ENCODE measurements at places on chromosomes 1 and 21.

DNA sequence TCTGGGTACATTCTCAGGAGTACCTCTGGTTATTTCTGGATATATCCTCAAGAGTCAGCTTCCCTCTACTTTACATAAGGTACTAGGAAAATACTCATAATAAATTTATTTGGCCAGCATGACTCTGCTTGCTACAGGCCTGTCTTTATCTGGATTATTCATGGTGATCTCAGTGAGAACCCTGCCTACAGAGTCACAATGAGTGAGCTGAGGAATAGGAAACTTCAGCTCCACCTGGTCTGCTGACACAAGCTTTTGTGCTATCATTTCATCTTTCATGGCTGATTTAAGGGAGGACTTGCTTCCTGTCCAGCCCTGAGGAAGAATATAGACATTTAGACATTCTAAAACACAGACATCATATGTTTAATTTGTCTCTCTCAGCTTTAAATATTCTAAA is 19.5 kb upstream of the SUCO start:
- no peak for DNase-seq

DNA sequence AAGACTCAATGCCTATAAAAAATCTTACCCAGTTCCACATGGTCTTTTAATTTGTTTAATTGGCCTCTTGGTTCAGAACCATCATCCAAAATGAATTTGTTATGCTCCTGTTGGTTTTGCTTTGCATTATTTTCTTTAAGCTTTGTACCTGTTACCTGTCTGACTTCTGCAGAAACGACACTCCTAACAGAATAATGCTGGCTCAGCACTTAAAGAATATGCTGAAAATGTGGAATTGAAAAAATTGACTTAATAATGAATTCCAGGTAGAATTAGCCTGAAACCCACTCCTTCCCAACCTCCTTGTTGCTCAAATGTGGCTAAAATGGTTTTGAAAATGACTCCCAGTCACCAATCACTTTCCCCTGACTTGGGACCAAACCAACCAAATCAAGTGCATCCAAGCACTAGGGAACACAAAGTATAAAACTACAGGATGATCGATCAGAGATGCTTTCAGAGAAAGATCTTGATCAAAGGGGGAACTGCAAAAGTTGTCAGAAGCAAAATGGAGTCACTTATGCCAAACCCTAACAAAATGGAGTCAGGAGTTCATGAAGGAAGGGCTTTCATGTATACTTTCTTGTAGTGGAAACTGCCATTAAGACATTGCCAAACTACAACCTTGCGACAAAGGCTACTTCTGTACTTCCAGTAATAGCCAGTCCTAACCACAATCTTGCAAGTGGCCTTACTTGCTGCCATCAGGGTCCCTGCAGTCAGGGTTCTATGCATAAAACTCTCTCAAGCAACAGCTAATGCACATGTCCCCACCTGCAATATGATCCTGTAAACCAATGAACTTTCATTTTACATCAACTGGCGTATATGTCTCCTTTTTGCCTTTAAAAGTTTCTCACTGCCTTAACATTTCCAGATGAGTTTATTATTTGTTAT is 5.4 kb downstream of the GBP7 start:
- no peak for DNase-seq

GRCh38 chr1:151526735-151527525 is 13.2 kb upstream of the TUFT1 start:
- DNase-seq = no peak

- DNase-seq = no peak
Observed at GRCh38 chr21:44709426-44710293, 1.7 kb downstream of the TSPEAR start.

DNA sequence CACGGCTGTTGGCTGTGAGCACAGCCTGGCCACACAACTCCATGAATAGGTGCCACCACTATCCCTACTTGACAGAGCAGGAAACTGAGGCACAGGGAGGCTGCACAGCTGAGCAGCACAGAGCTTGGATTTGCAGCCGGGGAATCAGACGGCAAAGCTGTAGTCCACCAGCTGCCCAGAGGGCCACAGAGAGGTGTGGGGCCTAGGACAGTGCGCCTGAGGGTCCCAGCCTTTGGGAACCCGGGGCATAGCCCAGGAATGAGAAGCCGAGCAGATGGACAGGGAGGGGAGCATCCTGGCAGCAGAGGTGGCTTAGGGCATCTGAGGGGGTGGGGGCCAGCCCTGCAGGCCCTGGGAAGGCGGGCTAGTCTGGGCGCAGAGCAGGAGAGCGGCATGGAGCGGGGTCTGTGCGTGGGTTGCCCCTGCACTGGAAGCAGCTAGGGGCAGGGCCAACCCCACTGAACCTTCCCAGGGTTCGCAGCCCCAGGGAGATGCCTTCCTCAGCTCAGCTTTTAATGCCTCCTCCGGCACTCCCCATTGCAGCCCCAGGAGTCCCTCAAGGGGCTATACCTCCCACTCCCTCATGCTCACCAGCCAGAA is 46.2 kb upstream of the COL18A1 start:
- DNase-seq = no peak

DNA sequence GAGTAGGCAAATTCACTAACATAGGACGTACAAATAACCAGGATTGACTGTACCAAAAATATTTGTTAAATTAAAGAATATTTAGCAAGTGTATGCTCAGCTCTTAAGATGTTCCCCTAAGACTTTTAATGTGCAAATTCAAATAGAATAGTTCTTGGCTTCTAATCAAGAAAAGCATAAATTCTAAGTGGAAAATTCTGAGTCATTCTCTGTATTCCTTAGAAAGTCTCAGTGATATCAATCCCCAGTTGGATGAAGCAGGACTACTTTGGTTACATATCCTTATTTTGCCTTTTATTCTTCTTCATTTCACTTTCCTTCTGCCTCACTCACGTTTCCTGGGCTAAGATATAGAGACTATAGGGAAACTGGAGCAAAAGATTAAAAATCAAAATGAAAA is 130.2 kb downstream of the IFI44 start:
- DNase-seq = no peak

GRCh38 chr1:153629971-153630370 is 1.7 kb downstream of the S100A1 start:
- DNase-seq = no peak

- no peak for DNase-seq
Observed at GRCh38 chr1:230971771-230972170, 6.9 kb downstream of the TTC13 start.

- no peak for DNase-seq
Observed at GRCh38 chr1:173315296-173315695, 108.2 kb upstream of the TNFSF4 start.

DNA sequence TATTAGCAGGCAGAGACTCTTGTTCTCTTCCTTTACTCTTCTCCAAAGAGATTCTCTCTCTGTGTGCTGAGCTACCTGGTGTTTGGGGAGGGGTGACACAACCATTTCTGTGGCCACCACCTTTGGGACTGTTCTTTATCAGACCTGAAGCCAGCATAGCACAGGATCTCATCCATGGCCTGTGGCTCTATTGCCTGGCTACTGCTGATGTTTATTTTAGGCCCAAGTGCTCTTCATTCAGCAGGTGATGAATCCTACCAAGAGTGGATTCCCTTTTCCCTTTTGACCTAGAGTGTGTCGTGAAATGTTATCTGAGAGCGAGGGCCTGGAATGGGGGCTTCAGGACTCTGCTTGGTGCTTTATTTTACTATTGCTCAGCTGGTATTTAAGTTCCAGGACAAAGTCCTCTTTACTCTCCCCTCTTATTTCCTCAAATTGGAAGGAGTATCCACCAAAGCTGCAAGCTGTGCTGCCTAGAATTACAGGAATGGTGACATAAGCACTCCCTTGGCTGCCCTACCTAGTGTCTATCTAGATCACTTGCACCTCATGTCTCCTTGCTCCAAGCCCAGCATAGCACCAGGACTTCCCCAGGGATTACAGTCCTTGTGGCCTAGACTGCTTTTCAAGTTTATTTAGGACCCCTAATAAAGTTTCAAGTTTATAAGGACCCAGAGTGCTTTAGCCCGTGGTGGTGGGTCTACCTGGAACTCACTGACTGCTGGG is 94.7 kb upstream of the GPR52 start:
- DNase-seq = no peak

- DNase-seq = peak; percentile 91
Observed at GRCh38 chr1:151156515-151156819, at the start of gene TNFAIP8L2. TNFAIP8L2 (plus strand) TSS chr1:151156649; CDS start chr1:151158698, 2,049 bp downstream.

DNA sequence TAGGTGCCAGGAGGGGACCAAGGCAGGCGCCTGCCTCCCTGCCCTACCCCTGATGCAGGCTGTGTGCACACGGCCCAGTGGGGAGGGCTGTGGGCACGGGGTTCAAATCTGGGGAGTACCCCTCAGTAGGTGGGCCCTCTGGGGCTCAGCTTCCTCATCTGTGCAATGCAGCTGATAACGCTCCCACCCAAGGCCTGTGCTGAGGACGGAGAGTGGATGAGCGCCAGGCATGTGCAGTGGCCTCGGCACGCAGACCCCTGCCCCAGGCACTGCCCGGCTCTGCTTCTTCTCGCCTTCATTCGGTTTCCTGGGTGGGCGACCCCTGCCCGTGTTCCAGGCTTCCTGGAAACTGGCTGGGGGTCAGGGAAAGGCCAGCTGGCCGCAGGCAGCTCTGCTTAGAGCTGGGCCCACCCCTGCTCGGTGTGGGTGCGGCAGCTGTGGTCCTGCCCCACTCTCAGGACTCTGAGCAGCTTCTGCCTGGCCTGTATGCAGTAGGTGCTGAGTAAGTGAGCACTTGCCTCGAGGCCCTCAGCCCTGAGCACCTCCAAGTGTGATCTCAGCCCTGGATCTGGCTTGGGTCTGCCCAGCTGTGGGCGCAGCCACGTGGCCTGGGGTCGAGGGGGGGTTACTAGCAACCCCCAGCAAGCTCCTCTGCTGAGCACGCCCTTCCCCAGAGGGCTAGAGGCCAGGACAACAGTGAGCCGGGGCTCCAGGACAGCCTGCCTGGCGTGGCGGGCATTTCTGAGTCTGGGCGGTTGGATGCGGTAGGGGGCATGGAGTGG is 11.9 kb upstream of the TNFRSF14 start:
- DNase-seq = no peak

All from activated CD4-positive, alpha-beta T cell treated with anti-CD3 and anti-CD28 coated beads, Interleukin-2, amount 50 U/mL, for 48 hours (primary cell).